Thymus (tissue), 14 donors: ENCODE measurements at places on chromosomes 4 and X.
A peak's percentile ranks its signal among the peaks of the same experiment; 100 is the strongest.

- peaks cover 62% of the 10 kb centered on the region for H3K27me3 ChIP-seq
- H3K27ac ChIP-seq = no peak overlapping the region
- H3K36me3 ChIP-seq = no peaks in the 10 kb centered on the region
- H3K4me1 ChIP-seq = peaks cover 16% of the 10 kb centered on the region
- peak overlapping the region; percentile 39 for H3K4me3 ChIP-seq
These were observed 14.4 kb downstream of the BCOR start for GRCh38 chrX:40083120-40083978.

GRCh38 chr4:3701271-3701734 lies 64.9 kb upstream of the ADRA2C start:
- H3K27ac ChIP-seq = no peak overlapping the region
- no peak for DNase-seq
- no peak overlapping the region for H3K4me3 ChIP-seq
- no peaks in the 10 kb centered on the region for H3K4me1 ChIP-seq

GRCh38 chr4:180169394-180169793 lies 2073.8 kb upstream of the TENM3 start:
- no peak for DNase-seq
- no peak overlapping the region for H3K4me3 ChIP-seq
- no peaks in the 10 kb centered on the region for H3K36me3 ChIP-seq
- no peak overlapping the region for H3K27ac ChIP-seq
- H3K27me3 ChIP-seq = no peaks in the 10 kb centered on the region
- H3K4me1 ChIP-seq = no peaks in the 10 kb centered on the region

DNA sequence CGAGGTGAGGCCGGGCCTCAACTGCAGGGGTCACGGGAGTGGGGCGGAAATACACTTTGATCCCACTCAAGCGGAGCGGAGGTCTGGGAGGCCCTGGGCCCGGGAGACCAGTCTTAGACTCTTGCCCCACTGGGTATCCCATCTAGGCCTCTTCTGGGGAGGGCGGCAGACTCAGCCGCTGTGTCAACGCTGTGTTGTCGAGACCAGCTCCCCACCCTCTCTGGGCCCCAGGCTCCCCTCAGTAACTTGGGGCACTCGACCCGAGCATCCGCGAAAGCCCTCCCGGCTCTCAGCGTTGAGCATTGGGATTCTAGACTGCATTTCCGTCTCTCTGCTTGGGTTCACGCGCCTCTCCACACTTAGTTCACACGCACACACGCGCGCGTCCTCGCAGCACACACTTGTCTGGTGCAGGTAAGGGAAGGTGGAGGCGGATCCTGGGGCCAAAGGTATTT lies 1.7 kb downstream of the NKX3-2 start:
- no peak overlapping the region for H3K27ac ChIP-seq
- peak; percentile 15 for DNase-seq
- no peaks in the 10 kb centered on the region for H3K36me3 ChIP-seq
- peaks cover 26% of the 10 kb centered on the region for H3K4me1 ChIP-seq
- H3K4me3 ChIP-seq = no peak overlapping the region
- H3K27me3 ChIP-seq = peaks cover 86% of the 10 kb centered on the region

- H3K27ac ChIP-seq = no peak overlapping the region
- no peak for DNase-seq
- H3K36me3 ChIP-seq = no peaks in the 10 kb centered on the region
- H3K27me3 ChIP-seq = no peaks in the 10 kb centered on the region
These were observed 249.1 kb downstream of the RPA4 start for GRCh38 chrX:97132664-97133415.

- no peak overlapping the region for H3K4me3 ChIP-seq
- H3K27me3 ChIP-seq = no peaks in the 10 kb centered on the region
- no peaks in the 10 kb centered on the region for H3K36me3 ChIP-seq
- DNase-seq = no peak
- H3K4me1 ChIP-seq = no peaks in the 10 kb centered on the region
These were observed 37.3 kb downstream of the NUDT11 start for GRCh38 chrX:51459125-51459524.

GRCh38 chr4:17448689-17449088 lies 63.2 kb downstream of the QDPR start:
- no peaks in the 10 kb centered on the region for H3K4me1 ChIP-seq
- DNase-seq = no peak
- no peak overlapping the region for H3K4me3 ChIP-seq
- no peak overlapping the region for H3K27ac ChIP-seq
- H3K36me3 ChIP-seq = no peaks in the 10 kb centered on the region

- H3K27me3 ChIP-seq = no peaks in the 10 kb centered on the region
- H3K4me1 ChIP-seq = no peaks in the 10 kb centered on the region
- no peak for DNase-seq
These were observed 608.4 kb downstream of the ANKRD50 start for GRCh38 chr4:124104101-124104500.

GRCh38 chr4:7661066-7661748 lies 226.5 kb upstream of the PSAPL1 start:
- DNase-seq = no peak
- no peaks in the 10 kb centered on the region for H3K36me3 ChIP-seq
- H3K27ac ChIP-seq = no peak overlapping the region
- no peak overlapping the region for H3K4me3 ChIP-seq

- H3K27me3 ChIP-seq = no peaks in the 10 kb centered on the region
- H3K36me3 ChIP-seq = peaks cover 18% of the 10 kb centered on the region
- no peak overlapping the region for H3K4me3 ChIP-seq
- H3K27ac ChIP-seq = no peak overlapping the region
- no peaks in the 10 kb centered on the region for H3K4me1 ChIP-seq
These were observed 77.8 kb downstream of the CD38 start for GRCh38 chr4:15855804-15856475.

GRCh38 chr4:7073526-7074390 lies 5.9 kb upstream of the GRPEL1 start:
- no peak overlapping the region for H3K27ac ChIP-seq
- no peaks in the 10 kb centered on the region for H3K36me3 ChIP-seq
- peaks cover 5% of the 10 kb centered on the region for H3K4me1 ChIP-seq
- no peak overlapping the region for H3K4me3 ChIP-seq
- peaks cover 31% of the 10 kb centered on the region for H3K27me3 ChIP-seq

GRCh38 chr4:72587334-72587733 lies 18.3 kb upstream of the ADAMTS3 start:
- H3K36me3 ChIP-seq = no peaks in the 10 kb centered on the region
- H3K27ac ChIP-seq = no peak overlapping the region
- H3K27me3 ChIP-seq = no peaks in the 10 kb centered on the region
- no peak for DNase-seq

DNA sequence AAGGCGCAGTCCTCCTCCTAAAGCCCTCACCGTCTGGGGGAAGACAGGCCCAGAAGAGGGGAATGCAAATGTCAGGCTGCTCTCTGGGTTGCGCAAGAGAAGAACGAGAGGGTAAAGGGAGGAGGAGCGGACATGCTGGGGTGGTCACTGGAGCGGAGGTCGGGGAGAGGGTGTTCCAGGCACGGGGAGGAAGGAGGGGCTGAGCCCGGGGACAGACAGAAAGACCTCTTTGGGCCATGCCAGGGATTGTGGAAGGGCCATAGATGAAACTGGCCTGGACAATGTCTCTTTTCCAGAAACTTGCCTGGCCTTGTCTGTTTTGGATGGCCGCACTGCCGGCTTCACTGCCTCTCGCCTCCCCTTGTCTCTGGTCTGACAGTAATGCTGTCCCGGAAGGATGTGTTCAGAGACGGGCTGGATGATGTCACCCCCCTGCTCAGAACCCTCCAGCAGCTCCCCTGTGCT lies 121.0 kb downstream of the SORCS2 start:
- H3K27ac ChIP-seq = peak overlapping the region; percentile 63
- no peaks in the 10 kb centered on the region for H3K36me3 ChIP-seq
- DNase-seq = no peak
- H3K4me1 ChIP-seq = no peaks in the 10 kb centered on the region

- no peaks in the 10 kb centered on the region for H3K4me1 ChIP-seq
- H3K27me3 ChIP-seq = no peaks in the 10 kb centered on the region
- H3K27ac ChIP-seq = no peak overlapping the region
These were observed 7.4 kb upstream of the BRS3 start for GRCh38 chrX:136480383-136480782.

- DNase-seq = no peak
- H3K4me1 ChIP-seq = no peaks in the 10 kb centered on the region
- no peak overlapping the region for H3K27ac ChIP-seq
These were observed 117.0 kb downstream of the KDR start for GRCh38 chr4:55008166-55009056.

GRCh38 chr4:84498203-84498934 lies 723 bp downstream of the NKX6-1 start:
- H3K27me3 ChIP-seq = peaks cover 76% of the 10 kb centered on the region
- no peak overlapping the region for H3K27ac ChIP-seq
- no peak overlapping the region for H3K4me3 ChIP-seq

- DNase-seq = no peak
- no peaks in the 10 kb centered on the region for H3K4me1 ChIP-seq
- H3K27me3 ChIP-seq = no peaks in the 10 kb centered on the region
- no peak overlapping the region for H3K4me3 ChIP-seq
- H3K27ac ChIP-seq = no peak overlapping the region
These were observed 8.6 kb upstream of the ENPEP start for GRCh38 chr4:110467400-110467799.

- H3K27ac ChIP-seq = no peak overlapping the region
- H3K36me3 ChIP-seq = no peaks in the 10 kb centered on the region
- no peaks in the 10 kb centered on the region for H3K4me1 ChIP-seq
These were observed 75.4 kb downstream of the FAT4 start for GRCh38 chr4:125390126-125390525.

DNA sequence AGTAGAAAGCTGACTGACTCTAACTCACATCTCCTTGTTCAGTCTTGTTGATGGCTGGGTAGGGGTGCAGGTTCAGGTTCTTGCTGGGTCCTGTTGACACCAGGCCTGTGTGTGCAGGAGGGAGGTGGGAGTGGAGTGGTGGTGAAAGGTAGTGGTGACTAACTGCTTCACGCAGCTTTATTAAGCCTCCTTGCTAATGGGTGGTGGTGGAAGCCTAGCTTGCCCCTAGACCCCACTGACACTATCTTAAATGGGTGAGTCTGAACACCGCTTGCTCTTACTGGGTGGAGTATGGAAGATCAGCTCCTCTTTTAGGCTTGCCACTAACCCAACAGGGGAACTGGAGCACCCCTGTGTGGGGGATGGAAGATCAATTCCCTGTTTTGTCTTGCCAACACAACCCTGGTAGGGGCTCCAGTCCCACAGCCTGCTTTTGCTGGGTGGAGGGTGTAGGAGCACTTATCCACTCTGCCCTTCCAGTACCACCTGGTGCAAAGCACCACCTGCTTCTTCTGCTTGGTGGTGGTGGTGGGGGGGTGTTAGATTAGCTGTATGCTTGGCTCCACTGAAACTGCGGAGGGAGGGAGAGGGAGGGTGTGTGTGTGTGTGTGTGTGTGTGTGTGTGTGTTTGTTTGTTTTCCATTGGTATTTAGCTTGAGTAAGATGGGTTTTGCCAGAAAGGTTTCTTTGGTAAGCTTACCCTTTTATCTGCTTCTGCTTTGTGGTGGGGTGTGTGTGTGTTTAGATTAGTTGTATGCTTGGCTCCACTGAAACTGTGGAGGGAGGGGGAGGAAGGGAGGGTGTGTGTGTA lies 25.6 kb downstream of the KDM6A start:
- H3K27ac ChIP-seq = peak overlapping the region; percentile 18
- peaks cover 9% of the 10 kb centered on the region for H3K4me1 ChIP-seq
- DNase-seq = peak; percentile 44
- no peak overlapping the region for H3K4me3 ChIP-seq

GRCh38 chr4:147831551-147832171 lies 99.8 kb downstream of the ARHGAP10 start:
- no peaks in the 10 kb centered on the region for H3K27me3 ChIP-seq
- no peak overlapping the region for H3K4me3 ChIP-seq
- no peaks in the 10 kb centered on the region for H3K4me1 ChIP-seq
- peak overlapping the region; percentile 3 for H3K27ac ChIP-seq
- DNase-seq = no peak

DNA sequence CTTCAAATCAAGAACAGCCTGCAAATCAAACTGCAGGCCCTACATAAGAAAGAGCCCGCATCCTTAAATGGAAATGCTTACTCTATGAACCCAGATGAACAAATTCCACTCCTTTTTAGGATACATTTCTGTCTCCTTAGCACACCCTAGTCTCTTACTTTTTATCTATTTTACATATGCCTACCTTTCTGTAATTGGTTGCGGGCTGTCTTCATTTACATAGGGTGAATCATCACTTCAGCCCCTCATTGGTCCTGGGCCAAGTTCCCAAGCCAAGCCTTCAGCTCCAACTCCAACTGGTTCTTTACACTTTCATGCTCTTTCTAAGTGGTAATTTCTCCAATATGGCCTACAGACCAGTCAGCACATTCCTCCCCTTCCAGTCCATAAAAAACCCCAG lies 219.3 kb downstream of the TRAM1L1 start:
- no peaks in the 10 kb centered on the region for H3K4me1 ChIP-seq
- no peak overlapping the region for H3K4me3 ChIP-seq
- H3K36me3 ChIP-seq = no peaks in the 10 kb centered on the region
- no peak overlapping the region for H3K27ac ChIP-seq
- DNase-seq = no peak
- H3K27me3 ChIP-seq = no peaks in the 10 kb centered on the region

DNA sequence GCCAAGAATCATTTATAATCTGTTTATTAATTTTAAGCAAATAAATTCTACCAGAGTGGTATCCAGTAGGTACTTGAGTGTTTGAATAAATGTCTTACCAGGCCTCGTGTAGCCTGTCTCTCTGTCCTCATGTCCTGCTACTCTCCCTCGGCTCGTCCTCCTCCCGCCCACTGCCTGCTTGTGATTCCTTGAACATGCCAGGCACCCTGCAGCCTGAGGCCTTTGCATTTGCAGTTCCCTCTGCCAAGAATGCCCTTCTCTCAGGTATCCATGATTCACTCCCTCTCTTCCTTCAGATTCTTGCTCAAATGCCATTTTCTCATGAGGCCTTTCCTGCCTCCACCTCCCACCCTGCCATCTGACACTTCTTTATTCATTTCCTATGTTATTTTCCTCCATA lies 209.7 kb upstream of the PRPS2 start:
- H3K36me3 ChIP-seq = no peaks in the 10 kb centered on the region
- DNase-seq = no peak
- H3K4me1 ChIP-seq = no peaks in the 10 kb centered on the region
- H3K27ac ChIP-seq = no peak overlapping the region

DNA sequence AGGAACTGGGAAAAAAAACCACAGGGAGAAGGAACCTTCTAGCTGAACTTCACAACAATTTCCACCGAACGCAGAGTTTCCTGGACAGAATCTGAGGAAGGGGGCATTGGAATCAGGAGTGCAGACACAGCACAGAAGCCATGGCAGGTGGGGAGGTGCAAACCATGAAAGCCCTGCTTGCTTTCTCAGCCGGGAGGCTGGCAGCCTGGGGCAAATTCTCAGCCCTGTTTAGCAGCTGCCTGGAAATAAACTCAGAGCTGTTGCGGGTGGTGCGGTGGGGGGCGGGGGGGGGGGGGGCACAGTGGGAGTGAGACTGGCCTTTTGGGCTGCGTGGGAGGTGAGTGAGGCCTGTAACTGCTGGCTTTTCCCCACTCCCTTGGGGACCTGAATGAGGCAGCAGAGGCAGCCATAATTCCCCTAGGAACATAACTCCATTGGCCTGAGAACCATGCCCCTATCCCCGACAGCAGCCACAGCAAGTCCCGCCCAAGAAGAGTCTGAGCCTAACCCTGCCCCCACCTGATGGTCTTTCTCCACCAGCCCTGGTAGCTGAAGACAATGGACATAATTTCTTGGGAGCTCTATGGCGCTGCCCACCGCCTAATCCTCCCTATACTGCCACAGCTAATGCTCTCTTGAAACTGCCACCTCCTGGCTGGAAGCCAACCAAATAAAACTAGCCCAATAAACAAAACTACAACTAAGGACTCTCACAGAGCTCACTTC lies 176.3 kb downstream of the FAM13A start:
- H3K27me3 ChIP-seq = no peaks in the 10 kb centered on the region
- H3K4me1 ChIP-seq = no peaks in the 10 kb centered on the region
- H3K4me3 ChIP-seq = no peak overlapping the region
- no peak overlapping the region for H3K27ac ChIP-seq
- no peak for DNase-seq
